Suppressor macrophage (primary cell): ENCODE measurements at places on chromosomes 11 and 22.

DNA sequence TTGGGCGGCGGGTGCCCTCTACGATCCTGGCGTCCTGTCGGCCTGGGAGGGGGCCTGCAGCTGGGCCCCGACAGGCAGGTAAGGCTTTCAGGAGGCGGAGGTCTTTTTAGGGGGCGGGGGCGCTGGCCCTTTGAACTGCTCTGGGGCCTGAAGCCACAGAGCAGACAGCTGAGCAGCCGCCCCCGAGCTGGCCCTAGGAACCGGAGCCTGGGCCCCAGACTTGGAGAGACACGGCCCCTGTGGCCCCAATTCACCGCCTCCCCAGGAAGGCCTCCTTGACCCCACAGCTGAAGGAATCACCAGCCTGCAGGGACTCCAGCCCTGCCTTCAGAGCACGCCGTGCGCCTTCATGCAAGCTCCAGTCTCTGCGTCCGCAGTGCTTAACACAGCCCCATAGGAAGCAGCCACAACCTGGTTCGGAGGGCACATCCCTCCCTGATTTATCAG is 618 bp upstream of the CERK start:
- DNase-seq, result peak; percentile 31

- DNase-seq, result no peak
Measured at GRCh38 chr11:93935826-93936225, 85.3 kb upstream of the HEPHL1 start.

GRCh38 chr11:1534682-1535081 is 37.4 kb downstream of the DUSP8 start:
- DNase-seq, result no peak

DNA sequence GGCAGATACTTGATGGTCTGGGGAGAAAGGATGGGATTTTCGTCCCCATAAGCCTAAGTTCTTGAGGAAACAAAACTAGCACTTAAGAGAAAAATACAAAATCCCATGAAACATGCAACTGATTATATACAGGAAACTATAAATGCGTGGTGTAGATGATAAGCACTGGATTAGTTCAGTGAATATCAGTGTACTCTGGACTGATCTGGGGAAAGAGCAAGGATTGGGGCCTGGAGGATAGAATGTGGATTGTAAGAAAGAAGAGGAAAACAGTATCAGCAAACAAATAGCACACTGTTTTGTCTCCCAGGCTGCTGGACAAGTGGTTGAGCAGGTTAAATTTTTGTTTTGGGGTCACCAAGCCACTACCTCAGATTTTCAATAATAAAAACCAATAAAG is 49.8 kb downstream of the DCUN1D5 start:
- DNase-seq, result no peak

DNA sequence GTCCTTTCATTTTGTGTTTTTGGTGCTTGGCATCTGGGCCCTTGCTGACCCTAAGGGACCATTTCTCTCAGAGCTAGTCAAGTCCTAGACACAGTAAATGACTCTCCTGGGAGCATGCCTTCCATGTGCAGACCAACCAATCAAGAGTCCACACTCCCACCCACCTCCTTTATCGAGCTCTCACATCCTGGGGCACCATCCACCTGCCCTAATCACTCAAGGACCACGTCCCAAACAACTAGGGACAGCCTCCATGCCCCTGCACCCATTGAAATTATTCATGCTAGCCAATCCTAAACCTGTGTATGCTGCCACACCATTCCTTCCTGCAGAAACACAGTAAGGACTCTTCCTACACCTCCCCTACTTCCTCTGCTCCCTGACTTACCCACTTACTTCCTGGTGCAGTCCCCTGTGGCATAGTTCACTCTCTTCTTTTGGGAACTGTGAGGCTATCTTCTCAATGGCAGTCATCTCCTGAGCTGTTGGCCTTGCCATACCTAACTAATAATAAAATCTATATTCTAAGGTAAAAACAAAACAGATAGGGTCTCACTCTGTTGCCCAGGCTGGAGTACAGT is 6.4 kb upstream of the SAA2 start:
- DNase-seq, result peak; percentile 17

GRCh38 chr11:23543651-23544222 is 683.5 kb upstream of the CCDC179 start:
- DNase-seq, result no peak

DNA sequence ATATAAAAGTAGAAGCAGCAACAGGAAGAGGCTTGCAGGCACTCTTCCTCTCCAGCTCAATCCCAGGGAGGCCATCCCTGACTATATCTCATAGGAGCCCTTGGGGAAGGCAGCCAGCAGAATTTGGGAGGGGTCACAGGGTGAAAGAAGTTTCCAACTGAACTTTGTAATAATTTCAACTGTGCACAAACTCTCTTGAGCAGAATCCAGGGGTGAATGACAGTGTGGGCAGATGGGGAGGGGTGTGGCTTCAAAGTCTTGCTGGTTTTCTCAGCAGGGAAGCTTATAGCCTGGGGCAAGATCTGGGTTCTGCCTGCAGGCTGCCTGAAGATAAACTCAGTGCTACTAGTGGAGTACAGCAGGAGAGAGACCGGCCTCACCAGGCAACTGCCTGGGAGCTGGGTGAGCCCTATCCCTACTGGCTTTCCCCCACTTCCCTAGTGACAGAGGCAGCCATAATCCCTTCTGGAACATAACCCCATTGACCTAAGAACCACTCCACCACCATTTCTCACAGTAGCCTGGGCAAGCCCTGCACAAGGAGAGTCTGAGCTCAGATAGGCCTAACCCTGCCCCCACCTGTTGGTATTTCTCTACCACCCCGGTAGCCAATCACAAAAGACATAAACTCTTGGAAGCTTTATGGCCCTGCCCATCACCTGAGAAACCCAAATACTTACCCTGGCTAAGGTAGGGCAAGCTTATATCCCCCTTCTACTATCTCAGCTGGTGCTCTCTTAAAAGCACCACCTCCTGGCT is 17.8 kb upstream of the TTC12 start:
- no peak for DNase-seq

DNA sequence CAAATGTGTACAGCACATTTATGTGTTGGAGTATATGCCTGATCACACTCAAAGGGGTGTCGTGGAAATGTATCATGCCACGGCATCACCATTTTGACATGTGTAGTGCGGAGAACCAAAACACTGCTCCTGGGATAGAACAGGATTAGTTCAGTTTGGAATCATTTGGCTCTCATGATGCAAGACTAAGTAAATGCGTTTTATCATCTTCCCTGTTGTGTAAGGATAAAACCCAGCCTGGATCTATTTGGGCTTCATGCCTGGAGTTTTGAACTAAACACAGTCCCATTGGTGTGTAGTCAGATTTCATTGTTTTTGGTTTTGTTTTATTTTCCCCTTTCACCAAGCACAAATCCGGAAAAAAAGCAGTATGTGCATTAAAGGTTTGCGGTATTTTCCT is 574.3 kb downstream of the NTM start:
- no peak for DNase-seq

DNA sequence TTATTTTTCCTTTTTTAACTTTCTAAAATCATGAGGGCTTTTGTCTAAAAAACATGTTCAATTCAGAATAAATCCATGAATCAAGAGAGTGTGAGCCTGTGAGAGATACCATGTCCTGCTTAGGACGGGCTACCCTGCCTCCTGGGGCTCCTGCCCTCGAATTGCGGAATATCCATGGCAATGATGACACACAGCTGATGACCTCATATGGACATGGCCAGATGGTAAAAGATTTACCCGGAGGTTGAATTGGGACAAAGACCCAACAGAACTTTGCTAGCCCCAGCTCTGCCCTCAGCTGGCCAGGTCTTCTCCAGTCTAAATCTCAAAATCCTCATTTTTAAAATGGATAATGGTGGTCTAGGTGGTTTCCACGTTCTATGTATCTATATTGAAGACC is 538.1 kb upstream of the API5 start:
- DNase-seq, result no peak

DNA sequence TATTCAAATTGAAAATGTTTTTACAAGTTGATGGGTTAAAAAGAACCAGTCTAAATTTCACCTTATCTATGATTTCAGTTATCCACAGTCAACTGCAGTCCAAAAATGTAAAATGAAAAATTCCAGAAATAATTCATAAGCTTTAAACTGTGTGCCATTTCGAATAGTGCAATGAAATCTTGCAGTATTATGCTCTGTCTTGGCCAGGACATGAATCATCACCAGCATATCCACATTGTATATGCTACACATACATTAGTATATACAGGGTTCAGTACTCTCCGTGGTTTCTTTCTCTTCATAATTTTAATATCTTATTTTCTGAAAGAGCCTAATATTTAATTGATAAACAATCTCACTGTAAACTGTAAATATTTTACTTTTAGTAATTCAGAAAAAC is 45.9 kb downstream of the ARHGAP32 start:
- DNase-seq, result no peak

GRCh38 chr22:33529424-33530113 is 390.7 kb downstream of the LARGE1 start:
- no peak for DNase-seq

DNA sequence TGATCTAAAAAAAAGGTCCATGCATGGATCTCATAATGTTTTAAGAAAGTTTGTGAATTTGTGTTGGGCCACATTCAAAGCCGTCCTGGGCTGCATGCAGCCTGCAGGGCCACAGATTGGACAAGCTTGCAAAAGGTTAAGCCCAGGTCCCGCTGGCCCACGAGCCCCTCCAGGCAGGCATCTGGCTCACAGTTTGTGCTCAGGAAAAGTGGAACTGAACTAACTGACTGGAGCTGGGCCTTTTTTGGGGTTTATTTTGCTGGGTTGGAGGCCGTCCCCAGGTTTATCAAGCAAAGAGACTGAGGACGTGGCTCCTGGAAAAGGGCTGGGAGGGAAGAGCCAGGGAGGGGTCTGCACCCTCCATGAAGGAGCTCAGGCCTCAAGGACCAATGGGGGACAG is 32.1 kb upstream of the BAIAP2L2 start:
- DNase-seq, result no peak

- no peak for DNase-seq
Measured at GRCh38 chr11:64803846-64804345, 882 bp upstream of the MAP4K2 start.
